ENCODE measurements at places on chromosomes 11 and 22.

GRCh38 chr22:25628494-25628893, 64.0 kb downstream of the GRK3 start:
- no peak for DNase-seq

DNA sequence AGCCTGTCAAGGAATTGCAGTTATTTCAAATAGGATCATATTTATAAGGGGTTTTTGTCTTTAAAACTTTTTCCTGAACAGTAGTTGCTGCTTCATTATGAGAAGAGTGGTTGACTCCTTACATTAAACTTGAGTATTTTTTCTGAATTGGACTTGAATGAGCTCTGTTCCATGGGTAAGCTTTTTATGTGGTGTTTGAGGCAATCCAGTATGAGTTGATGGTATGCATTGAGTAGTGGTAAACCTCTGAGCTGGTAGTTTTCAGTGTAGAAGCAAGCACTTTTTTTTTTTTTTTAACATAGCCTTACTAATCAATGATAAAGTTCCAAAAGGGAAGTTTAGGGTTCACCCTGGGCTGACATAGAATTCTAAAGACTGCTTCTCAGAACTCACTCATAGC, 3.4 kb downstream of the KMT2A start:
- DNase-seq, result no peak

GRCh38 chr22:30208631-30209603, 37.6 kb downstream of the LIF start:
- peak; percentile 38 for DNase-seq

DNA sequence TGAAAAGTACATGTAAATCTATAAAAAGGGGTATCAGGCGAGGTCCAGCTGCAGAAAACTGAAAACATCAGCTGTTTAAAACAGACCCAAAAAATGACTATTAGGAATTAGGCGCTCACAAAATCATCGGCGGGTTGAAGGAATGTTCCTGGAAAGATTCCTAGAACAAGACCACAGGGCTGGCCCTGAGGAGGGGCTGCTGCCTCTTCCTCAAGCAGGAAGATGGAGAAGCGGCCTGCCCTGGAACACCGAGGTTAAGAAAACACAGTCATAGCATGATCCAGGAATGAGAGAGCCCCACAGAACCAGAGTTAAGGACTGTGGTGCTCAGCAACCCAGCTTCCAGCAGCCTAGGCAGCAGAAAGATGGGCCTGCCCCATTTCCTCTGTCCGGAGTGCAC, 78.4 kb downstream of the C11orf91 start:
- no peak for DNase-seq

DNA sequence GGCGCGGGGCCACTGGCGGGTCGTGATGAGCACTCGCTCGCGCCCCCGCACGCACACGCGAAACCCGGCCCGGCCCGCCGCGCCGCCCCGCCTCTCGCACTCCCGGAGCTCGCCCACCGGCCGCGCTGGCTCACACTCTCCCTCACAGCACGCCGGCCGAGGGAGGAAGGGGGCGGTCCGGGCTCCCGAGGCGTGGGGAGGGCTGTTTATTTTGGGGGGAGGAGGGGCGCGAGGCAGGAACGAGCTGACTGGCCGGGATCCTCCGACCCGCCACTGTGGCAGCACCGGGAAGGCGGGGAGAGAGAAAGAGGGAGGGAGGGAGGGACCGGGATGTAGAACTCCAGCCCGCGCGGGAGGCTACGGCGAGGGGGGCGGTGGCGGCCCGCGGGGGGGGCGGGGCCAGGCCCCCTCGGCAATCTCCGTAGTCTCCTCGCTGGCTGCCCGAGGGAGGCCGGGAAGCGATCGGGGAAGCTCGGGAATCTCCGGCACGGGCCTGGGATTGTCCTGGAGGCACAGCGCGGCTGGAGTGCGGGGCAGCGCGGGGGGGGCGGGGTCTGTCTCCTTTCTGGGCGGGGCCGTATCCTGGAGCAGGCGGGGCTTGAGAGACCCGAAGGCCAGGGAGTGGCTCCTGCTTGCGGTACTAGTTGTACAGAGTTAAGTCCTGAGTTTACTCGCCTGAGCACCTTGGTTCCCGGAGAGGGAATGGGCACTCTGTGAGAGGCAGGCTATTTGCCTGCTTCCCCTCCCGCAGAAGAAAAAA, at the start of gene RBFOX2:
Gene RBFOX2, minus strand, starts transcription at position 179 of the 760 bp plus-strand sequence. CDS start 399 bp downstream, outside the sequence.
- peak; percentile 97 for DNase-seq

- peak; percentile 56 for DNase-seq
These were observed 73.4 kb downstream of the WNT7B start for GRCh38 chr22:45903355-45904135.

GRCh38 chr11:78708388-78708787, 133.7 kb upstream of the NARS2 start:
- DNase-seq, result peak; percentile 80

- no peak for DNase-seq
These were observed 116.9 kb downstream of the KIAA1671 start for GRCh38 chr22:25069426-25069757.

- DNase-seq, result peak; percentile 54
These were observed 8.4 kb downstream of the FAM118A start for GRCh38 chr22:45318168-45318557.

GRCh38 chr11:102552447-102553194, 22.1 kb upstream of the MMP7 start:
- DNase-seq, result peak; percentile 99

DNA sequence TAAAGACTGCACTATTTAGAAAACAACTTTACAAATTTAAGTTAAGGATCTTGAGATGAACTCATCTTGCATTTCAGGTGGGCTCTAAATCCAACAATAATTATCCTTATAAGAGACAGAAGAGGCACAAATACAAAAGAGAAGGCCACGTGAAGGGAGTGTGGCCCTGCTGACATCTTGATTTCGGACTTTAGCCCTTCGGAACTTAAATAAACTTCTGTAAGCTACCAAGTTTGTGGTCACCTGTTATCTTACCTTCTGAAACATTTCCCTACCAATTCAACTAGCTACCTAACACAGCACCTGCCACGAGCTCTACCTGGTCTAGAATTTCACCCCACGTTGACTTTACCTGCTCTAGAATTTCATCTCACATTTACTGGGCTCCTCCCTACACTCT, 42.9 kb upstream of the ARHGAP32 start:
- DNase-seq, result no peak

GRCh38 chr11:46559815-46560214, 34.0 kb downstream of the AMBRA1 start:
- DNase-seq, result no peak

- DNase-seq, result peak; percentile 99
These were observed 41.1 kb downstream of the LIF start for GRCh38 chr22:30205281-30206115.

- DNase-seq, result peak; percentile 36
These were observed 686 bp downstream of the LMF2 start for GRCh38 chr22:50506611-50507420.

DNA sequence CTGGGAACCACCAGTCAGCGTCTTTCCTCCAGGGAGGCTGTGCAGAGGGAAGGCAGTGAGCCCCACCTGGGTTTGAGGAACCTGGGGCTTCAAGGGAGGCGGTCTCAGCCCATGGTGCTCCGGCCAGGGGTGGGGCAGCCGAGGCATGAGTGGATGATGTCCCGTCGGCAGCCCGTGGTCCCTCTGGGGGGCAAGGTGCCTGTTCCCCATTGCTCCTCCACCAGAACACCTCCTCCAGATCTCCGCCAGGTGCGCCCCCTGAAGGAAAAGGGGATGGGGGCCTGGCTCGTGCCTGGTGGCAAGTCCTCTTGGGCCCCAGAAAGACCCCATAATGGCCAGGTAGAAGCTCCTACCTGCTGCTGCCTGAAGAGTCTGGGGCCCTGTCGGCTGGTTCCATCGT, 94.1 kb downstream of the KCNQ1 start:
- DNase-seq, result no peak

DNA sequence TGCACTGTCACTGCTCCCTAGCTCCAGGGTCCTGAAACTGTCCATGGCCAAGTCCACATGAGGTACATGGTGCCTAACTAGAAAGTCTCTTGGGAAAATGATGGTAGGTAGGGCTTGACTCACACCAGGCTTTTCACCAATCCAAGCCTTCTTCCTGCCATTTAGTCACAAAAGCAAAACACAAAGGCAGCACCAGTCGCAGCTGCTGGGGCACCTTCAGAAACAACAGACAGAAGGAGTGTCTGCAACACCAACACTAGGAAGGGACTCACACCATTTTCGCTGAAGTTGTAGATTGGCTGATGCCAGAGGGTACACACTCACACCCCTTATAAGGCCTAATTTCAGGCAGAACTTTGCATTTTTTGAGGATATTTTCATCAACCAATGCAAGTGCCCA, 55.7 kb downstream of the SYTL2 start:
- DNase-seq, result no peak

DNA sequence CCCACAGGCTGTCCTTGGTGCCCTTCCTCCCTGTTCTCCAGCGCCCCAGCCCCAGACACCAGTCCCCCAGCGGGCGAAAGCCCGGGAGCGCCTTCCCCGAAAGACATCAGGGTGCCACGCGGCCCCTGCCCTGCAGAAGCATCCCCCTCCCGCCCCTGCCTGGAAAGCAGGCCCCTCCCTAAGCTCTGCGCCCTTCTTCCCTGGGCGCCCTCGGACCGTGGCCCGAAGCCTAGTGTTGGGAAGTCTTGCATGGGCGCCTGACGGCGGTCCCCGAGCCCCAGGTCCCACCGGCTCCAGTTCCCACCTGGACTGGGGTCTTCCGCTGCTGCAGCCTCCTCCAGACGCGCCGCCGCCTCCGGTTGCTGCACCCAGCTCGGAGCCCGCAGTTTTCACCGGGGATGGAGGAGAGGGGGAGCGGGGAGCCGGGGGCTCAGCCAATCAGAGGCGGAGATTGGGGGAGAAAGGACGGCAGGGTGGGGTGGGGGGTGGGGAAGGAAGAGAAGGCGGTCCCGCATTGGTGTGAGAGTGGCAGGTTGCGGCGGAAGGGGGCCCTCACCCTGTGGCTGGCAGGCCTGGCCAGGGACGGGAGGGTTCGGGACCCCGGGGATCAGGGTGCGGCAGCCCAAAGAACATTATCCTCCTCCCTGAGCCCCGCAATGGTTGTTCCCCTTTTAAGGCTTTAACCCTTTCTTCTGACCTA, at the start of gene THY1:
Gene THY1, minus strand, starts transcription at position 364 of the 700 bp plus-strand sequence. CDS start 2,267 bp downstream, outside the sequence.
- DNase-seq, result no peak

DNA sequence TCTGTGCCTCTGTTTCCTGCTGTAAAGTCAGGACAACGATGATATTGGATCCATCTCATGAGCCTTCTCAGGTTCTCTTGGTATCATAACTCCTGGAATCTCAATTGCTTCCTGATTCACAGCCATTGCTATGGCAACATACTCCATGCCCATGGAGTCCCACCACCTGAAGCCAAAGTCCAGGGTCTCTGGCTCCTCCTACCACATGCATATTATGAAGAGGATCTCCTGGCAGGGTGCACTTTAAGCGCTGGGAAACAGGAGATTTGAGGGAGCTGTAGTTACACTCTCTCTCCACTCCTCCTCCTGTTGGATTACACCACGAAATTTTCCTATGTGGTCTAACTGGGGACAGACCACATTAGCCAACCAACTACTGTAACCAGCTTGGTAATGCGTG, 130.9 kb upstream of the SEZ6L start:
- DNase-seq, result no peak

DNA sequence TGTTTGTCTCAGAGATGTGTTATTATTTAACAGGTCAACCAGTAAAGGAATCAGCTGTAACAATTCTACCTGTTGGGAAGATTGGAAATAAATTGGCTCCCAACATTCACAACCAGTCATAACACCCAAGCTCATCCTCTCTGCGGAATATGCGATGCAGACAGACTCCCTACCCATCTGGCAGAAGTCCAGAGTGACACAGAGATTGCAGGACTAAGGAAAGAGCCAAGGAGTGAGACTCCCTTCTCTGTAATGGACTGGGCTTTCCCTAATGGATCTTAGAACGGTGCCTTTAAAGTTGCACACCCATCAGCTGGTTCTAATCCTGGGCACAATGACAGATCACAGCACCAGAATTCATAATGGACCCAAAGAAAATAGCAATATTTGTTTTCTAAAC, 27.8 kb upstream of the UBASH3B start:
- no peak for DNase-seq

DNA sequence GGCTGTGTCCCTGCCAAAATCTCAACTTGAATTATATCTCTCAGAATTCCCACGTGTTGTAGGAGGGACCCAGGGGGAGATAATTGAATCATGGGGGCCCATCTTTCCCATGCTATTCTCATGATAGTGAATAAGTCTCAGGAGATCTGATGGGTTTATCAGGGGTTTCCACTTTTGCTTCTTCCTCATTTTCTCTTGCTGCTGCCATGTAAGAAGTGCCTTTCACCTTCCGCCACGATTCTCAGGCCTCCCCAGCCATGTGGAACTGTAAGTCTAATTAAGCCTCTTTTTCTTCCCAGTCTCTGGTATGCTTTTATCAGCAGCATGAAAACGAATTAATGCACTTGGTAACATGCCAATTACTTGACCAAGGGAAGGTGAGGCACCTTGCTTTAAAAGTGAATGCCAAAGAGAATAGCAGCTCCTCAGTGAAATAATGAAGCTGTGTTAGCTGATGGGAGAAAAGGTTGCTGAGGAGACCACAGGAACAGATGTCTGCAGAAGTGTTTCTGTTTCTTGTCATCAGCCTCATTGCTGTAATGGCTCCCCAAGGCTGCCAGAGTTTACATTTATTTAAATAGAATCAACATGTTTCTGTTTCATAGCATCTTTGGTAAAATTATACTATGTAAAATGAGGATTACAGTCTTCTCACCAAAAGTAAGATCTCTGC, 89.0 kb upstream of the CD44 start:
- no peak for DNase-seq

DNA sequence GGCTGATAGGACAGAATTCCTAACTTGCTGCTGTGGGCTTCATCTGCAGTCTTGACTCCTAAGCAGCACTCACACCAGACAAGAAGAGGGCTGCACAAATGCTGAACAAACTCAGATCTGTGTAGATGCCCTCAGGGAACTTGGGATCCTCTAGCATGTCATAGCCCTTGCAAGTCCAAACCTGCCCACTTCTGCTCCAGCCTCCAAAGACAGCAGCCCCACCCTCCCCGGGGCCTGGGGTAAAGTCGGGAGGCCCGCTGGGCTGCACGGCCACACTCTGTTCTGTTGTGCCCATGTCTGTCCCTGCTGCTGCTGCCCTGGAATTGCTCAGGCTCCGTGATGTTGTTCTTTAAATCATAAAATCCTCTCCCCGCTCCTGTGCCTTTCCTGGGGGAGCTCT, 28.3 kb downstream of the DRD2 start:
- no peak for DNase-seq

GRCh38 chr22:39570665-39571064, at the start of gene CACNA1I:
Gene CACNA1I (plus strand): TSS chr22:39570753. CDS start chr22:39570753, 0 bp downstream.
- no peak for DNase-seq

Data from kidney tubule cell (primary cell).